ENCODE measurements at places on chromosomes 3 and 15. TPM values are rescaled to one million over a fixed set of nuclear protein-coding genes. Genes with fewer than 3 reads are reported as not detected.

EIF4E3 gene
- total RNA-seq = 7.5 TPM

DNAH12 gene
- total RNA-seq = 0.25 TPM

RPL39L gene
- total RNA-seq = 5.3 TPM

TLR9 gene
- total RNA-seq = not detected

ALDH1L1 gene
- total RNA-seq = 2.4 TPM

TASOR gene
- total RNA-seq = 70.7 TPM

ASB7 gene
- total RNA-seq = 17.9 TPM

RTP1 gene
- not detected for total RNA-seq

CGGBP1 gene
- 81.8 TPM for total RNA-seq

DNA sequence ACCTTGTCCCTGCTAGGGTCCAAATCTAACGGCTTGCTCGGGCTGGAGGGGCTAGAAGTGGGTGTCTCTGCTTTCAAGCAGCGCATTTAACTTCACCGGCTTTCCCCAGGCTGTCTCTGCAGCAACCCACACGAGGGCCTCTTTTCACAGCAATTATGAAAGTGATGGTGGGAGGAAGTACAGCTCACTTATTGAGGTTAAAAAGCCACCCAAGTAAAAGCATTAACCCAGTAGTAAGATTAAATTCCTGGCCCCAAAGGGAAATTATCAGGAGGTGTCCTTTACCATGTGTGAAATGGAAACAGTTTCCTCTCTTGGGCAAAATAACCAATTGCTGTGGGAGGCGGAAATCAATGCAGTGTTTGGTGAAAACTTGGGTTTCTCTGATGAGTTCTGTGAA lies 41.1 kb downstream of the NGRN start:
- no peak for DNase-seq

GRCh38 chr3:138974462-138974861 lies 27.4 kb downstream of the FOXL2NB start:
- DNase-seq = peak; percentile 57

DNA sequence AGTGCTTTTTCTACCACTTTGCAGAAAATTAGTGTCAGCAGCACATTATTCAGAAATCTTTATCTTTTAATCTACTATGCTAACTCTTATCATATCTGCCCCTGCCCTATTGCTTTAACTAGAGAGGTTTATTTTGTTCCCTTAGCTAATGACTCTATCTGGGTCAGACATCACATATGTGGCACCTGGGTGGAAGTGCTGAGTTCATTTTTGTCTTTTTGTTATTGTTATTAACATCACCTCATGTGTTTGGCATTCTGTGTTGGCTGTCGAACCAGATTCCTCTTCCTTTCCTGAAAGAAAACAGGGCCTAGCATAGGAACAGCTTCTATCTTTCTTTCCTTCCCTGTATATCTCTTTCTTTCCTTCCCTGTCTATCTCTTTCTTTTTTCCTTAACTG lies 100.7 kb downstream of the RBMS3 start:
- no peak for DNase-seq

GRCh38 chr3:93904568-93904967 lies 69.1 kb downstream of the PROS1 start:
- DNase-seq = no peak

GRCh38 chr3:172915911-172916514 lies 165.5 kb downstream of the ECT2 start:
- DNase-seq = peak; percentile 13

DNA sequence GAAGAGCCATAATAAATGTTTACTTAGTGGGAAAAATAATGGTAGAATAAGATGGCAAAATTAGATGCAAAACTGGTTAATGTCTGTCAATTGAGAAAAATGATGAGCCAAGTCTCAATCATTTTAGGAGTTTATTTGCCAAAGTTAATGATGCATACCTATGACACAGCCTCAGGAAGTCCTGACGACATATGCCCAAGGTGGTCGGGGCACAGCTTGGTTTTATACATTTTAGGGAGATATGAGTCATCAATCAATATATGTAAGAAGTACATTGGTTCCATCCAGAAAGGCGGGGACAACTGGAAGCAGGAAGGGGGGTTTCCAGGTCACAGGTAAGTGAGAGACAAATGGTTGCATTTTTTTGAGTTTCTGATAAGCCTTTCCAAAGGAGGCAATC lies 31.5 kb downstream of the CLEC3B start:
- DNase-seq = peak; percentile 26

- peak; percentile 93 for DNase-seq
These were observed 68.7 kb downstream of the LRTM1 start for GRCh38 chr3:54859184-54859583.

DNA sequence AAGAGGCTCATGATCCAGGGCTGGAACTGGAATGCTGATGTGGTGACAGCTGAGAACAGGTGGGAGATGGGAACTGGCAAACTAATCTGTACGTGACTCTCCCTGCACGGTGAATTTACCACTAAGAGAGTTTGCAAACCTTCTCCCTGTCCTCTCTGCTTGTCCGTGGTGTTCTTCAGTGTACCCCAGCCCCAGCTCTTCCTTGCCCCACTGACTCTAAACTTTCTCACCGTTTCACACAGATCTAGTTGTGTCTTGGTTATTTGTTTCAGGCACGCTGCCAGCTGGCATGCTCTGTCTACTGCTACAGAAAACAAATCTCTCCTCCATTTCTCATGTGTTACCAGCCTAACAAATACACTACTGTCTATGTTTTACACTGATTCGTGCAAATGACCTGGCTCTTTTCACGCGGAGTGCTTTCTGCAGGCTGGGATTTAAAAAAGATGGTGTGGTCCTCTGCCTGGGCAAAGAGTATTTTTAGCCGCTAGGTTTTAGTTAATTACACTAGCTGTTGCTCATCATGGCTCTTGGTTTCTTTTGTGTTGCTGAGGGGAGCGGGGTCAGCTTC lies 192.7 kb upstream of the LRIG1 start:
- DNase-seq = peak; percentile 24

GRCh38 chr3:184389935-184390528 lies 10.2 kb downstream of the CHRD start:
- DNase-seq = peak; percentile 13

- no peak for DNase-seq
These were observed 379.7 kb upstream of the PROK2 start for GRCh38 chr3:72164635-72164978.

DNA sequence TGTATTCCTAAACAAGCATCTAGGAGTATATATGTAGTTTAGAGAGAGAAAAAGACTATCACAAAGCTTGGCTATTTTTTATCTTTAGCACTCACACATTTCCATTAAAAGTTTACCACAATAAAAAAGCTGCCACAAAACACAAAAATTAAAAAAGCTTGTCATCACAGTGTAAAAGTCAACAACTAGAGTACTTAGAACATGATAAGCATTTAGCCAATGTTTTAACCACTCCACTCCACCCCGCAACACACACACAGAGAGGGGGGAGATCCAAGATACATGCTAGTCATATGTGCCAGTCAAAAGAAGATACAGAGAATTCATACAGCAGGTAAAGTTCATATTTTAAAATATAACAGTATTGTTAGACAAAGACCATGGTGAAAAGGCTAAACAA lies 79.7 kb downstream of the STAG1 start:
- no peak for DNase-seq

DNA sequence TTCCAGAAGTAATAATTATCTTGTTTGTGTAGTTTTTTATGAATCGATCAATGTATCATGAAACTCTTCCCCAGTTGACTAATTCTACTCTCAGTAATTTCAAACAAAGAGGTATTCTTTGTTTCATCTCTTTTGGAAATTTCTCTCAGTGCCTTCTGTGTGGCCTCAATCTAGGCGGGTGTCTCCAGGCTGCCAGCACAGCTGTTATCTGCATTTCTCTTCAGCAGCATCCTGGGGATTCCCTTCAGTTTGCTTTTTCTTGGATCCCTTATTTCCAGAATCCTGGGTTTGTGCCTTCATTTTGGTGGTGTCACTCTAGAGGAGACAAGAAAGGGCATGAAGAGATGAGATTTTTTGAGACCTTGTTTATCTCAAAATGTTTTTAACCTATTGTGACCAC lies 22.7 kb downstream of the NIPA2 start:
- no peak for DNase-seq

DNA sequence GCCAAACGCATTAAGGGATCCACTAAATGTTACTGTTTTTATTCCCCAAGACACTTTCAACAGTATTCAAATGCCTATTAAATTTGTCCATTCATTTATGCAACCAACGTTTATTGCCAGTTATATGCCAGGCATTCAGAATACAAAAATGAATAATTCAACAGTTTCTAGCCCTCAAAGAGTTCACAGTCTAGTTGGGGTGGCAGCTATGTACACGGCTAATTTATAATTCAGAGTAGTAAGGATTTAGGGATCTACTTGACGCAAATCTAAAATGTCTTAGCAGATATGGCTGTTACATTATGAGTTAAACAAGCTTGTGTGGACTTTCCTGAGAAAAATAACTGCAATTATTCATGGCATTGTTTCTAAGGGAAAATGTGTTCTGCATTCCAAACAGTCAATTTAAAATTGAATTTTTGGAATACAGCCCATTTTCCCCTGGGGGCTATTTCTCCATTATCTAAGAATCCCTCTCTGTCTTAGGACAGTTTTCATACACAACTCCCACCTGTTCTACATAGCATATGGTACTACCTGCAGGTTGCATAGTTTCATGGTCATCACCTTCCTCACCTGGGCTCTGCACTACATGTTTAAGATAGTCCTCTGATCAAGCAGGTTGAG lies 11.5 kb upstream of the MSL2 start:
- DNase-seq = no peak

- no peak for DNase-seq
These were observed 2.9 kb downstream of the NGRN start for GRCh38 chr15:90268415-90268814.
